Peyer's patch (tissue), 4 donors: ENCODE measurements at places on chromosomes 12 and 14. TPM values are rescaled to one million over a fixed set of nuclear protein-coding genes. Genes with fewer than 3 reads are reported as not detected.

DNA sequence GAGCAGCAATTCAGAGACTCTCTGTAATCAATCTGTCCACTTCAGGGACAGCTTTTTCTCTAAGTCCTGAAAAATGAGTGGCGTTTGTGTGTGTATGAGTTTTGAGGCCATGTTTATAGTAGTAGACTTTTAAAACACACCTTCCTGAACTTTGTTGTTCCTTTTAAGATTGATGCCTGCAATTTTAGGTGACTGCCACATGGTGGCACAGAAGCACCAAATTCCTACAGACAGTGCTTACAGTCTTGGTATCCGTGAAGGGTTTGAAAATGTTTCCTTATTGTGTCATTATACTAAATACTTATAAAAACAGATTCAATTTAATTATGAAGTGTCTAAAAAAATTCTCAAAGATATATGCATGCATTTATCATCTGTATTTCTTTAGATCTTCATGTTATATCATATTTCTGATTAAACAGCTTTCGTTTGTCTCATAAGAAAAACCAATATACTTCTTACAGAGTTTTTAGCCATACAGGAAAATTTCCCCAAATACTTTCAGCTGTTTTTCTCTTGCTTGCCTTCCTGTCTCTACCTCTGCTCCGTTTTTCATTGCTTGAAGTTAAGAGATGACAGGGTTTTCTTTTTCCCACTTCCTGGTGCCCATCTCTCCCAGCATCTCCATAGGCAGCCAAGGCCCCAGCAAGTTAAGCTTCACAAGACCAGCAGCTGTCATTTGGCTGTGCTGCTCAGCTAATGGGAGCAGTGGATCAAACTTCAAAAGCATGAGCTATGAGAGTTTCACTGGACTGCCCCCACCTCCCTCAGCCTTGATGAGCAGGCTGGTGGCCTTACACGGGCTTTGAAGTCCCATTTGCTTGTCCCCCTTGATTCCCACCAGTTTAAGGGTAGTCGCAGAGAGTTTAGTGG is 259.6 kb downstream of the AKAP6 start:
- DNase-seq, result no peak

DNA sequence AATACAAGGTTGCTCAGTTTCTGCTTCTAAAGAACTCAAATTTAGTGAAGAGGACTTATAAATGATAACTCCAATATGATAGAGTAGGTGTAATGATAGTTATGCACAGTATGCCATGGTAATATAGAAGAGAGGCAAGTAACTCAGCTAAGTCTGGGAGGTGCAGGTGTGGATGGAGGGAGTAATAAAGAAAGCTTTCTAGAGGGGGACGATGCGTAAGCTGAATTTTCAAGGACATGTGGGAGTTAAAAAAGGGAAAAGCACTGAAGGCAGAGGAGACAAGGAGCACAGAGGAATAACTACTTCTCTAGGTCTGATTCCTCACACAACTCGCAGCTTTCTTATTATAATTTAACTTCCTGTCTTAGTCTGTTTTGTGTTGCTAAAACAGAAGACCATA is 49.1 kb upstream of the ZDHHC17 start:
- DNase-seq, result no peak

DNA sequence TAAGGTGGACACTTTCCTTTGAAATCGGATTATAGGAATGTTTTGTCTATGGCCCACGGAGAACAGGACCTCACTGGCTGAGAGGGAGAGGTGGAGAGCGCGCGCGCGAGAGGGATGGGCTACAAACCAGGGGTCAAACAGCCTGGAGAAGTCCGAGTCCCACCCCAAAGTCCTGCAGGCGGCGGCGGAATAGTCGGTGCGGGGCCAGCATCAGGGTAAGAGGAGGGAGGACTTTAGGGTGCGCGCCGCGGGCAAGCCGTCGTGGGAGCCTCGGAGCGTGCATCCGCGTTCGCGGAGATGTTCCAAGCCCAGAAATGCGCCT is 3.3 kb upstream of the HOXC8 start:
- DNase-seq, result no peak

Gene OR4E2
- not detected for total RNA-seq

DNA sequence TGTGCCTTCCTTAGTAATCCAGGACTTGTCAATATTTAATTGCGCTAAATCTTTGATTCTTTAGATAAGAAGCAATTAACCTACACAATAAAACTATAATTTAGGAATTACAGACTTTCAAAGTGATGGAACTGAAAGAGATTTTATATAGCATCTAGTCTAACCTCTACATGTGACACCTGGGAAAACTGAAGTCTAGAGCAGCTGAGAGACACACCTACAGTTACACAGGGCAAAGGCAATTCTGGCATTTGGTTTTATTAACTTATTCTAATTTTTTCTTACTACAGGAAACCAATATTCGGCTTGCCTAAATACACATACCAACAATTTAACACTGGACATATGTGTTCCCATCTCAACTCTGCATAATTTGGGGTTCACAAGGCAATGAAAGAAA is 196.5 kb downstream of the STXBP6 start:
- DNase-seq, result no peak
